ENCODE measurements at places on chromosomes 12 and 14.

- no peak for DNase-seq
Observed at GRCh38 chr14:102966681-102967505, 44.4 kb downstream of the AMN start.

GRCh38 chr12:107488666-107489065 lies 196.9 kb upstream of the PWP1 start:
- DNase-seq: peak; percentile 9

- DNase-seq: no peak
Observed at GRCh38 chr14:75040959-75041358, 10.3 kb downstream of the MLH3 start.

GRCh38 chr14:56666716-56667115 lies 87.1 kb downstream of the TMEM260 start:
- peak; percentile 70 for DNase-seq
